ENCODE measurements at places on chromosomes 1 and 21.

DNA sequence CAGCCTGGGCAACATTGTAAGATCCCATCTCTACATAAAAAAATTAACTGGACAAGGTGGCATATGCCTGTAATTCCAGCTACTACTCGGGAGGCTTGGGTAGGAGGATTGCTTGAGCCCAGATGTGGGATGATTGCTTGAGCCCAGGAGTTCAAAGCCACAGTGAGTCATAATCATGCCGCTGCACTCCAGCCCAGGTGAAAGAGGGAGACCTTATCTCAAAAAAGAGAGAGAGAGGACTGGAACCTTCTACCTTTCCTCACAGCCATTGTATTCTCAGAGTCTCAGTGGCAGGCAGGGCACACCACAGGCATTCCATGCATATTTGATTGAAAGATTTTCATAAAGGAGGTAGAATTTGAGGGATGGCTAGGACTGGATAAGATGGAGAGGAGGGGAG lies 78.4 kb downstream of the KIF14 start:
- no peak for DNase-seq

GRCh38 chr1:193417945-193418744 lies 231.7 kb upstream of the B3GALT2 start:
- no peak for DNase-seq

- no peak for DNase-seq
These were observed 76.5 kb downstream of the SCCPDH start for GRCh38 chr1:246800756-246801155.

- DNase-seq = no peak
These were observed 33.4 kb downstream of the IFI44 start for GRCh38 chr1:78683079-78683478.

GRCh38 chr1:205716371-205717132 lies 33.4 kb downstream of the NUCKS1 start:
- DNase-seq = no peak

- no peak for DNase-seq
These were observed 1.1 kb upstream of the COQ8A start for GRCh38 chr1:226938903-226939437.

DNA sequence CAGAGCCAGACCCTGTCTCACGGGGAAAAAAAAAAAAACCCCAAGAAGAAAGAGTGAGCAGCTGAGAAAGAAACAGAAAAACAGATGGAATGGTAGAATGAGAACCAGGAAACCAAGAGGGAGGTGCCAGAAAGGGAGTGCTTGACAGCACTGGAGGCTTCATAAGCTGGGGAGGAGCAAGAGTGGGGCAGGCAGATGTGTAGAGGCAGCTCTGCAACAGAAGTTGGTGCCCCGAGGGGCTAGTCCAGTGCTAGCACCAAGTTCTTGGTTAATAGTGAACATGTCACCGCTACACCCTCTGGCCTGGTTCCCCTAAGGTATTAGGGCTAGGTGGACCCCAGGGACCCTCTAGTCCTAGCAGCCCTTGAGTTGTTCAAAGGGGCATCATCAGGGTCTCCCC lies 98.0 kb downstream of the TGFBR3 start:
- no peak for DNase-seq

GRCh38 chr1:2322581-2323211 lies 68.7 kb downstream of the MORN1 start:
- no peak for DNase-seq

DNA sequence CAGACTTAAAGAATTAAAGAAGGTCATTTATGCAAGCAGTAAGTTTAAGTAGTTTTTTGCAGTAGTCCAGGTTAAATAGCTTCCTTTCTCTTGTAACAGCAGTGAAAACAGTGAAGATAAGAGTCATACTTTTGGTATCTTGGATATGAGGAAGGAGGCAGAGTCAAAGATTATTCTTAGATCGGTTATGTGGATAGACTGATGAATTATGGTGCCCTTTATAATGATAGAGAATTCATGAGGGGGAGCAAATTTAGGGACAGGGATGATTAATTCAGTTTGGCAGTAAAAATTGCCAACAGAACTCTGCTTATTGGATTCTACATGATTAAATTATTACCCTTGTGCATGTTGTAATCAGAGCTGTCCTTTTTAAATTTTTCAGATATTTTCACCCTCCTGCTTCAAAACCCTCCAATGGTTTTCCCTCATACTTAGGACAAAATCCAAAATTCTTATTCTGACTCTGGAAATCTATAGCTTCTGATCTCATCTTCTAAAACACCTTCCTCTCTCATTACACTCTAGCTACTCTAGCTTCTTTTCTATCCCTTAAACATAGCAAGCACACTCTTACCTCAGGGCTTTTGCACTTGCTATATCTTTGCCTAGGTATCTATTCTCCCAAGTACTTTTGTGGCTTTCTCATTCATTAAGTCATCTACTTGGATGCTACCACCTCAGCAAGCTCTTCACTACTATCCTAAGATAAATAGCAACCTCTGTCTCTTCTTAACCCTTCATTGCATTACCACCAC lies 79.8 kb downstream of the PKN2 start:
- DNase-seq = no peak

GRCh38 chr1:29875557-29876028 lies 639.3 kb downstream of the PTPRU start:
- no peak for DNase-seq

DNA sequence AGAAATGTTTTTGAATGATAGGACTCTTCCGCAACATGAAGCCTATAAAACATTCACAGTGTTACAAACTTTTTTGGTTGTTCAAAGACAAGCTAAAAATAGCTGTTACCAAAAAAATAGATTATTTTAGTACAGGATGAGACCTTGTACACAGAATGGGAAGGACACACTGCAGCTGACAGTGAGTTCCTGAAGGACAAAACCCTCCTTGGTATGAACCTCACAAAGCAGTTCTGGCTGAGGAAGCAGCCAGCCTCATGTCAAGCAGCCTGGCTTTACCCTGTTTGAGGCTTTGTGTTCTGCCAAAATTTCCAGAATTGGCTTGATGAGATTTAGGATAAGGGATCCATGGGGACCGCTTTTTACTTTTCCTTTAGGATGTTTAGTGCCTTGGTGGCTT lies 93.7 kb downstream of the RGL1 start:
- DNase-seq = no peak
